ENCODE measurements at places on chromosomes 16 and 17.

- DNase-seq, result no peak
Measured at GRCh38 chr17:3033248-3033640, 30.2 kb downstream of the OR1D5 start.

GRCh38 chr16:64590513-64590912 is 531.4 kb downstream of the CDH11 start:
- no peak for DNase-seq

- peak; percentile 62 for DNase-seq
Measured at GRCh38 chr17:79002796-79003593, 6.6 kb downstream of the CANT1 start.

DNA sequence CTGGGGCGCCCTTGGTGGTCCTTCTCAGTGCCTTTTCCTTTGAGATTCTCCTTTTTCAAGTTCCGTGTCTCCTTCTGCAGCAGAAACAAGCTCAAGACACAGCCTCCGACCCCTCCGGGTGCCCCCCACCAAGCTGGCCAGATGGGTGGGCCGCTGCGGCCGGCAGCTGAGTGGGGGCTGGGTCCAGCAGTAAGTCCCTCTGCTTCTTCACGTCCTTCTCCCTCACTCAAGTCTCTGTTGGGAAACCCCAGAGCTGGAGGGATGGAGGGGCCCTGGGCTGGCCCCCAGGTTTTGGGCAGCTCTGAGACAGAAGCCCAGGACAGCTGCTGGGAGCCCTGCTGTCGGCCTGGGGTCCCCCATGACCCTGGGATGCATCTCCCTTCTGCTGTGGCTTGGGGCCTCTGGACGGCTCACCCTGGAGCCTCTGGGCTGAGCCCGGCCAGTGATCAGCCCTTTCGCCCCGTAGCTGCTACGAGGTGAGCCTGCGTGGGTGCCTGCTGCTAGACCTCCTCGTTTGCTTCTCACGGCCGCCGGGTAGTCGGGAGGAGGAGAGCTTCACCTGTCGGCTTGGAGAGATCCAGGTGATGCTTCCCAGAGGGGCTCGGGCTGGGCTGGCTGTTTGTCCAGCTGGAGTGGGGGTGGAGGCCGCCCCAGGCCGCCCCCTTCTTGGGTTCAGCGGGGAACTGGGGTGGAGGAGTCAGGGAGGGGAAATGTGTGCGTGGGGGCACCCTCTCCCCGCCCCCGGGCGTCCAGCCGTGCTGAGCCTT is 10.7 kb downstream of the ENGASE start:
- DNase-seq, result peak; percentile 78

GRCh38 chr17:20279631-20280030 is 187.7 kb downstream of the LGALS9B start:
- DNase-seq, result no peak

DNA sequence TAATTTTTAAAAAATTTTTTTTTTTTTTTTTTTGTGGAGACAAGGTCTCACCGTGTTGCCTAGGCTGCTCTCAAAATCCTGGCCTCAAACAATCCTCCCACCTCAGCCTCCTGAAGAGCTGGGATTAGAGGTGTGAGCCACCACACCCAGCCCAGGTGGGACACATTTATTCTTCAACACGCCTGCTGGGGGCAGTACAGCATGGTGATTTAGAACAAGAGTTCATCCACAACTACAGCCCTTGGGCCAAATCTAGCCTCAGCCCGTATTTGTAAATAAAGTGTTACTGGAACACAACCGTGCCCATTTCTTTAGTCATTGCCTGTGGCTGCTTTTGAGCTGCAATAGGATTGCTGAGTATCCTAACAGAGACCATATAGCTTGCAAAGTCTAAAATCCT is 92.8 kb downstream of the KATNIP start:
- DNase-seq, result peak; percentile 12

- DNase-seq, result no peak
Measured at GRCh38 chr16:12800817-12801216, 2.9 kb downstream of the CPPED1 start.

GRCh38 chr16:79887541-79888540 is 287.3 kb upstream of the MAF start:
- DNase-seq, result no peak

GRCh38 chr17:7437950-7438614 is 1.2 kb upstream of the FGF11 start:
- peak; percentile 93 for DNase-seq

DNA sequence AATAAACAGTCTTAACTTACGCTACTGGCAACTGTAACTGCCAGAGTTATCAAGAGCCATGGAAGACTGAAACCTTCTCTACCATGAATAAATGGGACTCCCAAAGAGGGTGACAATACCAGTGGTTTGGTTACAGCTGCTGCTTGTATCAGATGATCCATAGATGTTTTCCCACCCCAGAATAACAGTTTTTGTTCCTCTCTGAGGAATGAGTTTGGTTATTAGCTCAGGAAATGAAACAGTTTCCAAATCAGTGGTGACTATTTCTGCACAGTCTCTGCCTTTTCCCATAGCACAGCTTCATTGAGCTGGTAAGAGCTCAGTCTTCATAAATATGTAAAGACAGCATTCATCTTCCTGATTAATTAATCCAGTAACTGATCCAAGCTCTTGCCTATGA is 14.0 kb upstream of the HYDIN start:
- no peak for DNase-seq

DNA sequence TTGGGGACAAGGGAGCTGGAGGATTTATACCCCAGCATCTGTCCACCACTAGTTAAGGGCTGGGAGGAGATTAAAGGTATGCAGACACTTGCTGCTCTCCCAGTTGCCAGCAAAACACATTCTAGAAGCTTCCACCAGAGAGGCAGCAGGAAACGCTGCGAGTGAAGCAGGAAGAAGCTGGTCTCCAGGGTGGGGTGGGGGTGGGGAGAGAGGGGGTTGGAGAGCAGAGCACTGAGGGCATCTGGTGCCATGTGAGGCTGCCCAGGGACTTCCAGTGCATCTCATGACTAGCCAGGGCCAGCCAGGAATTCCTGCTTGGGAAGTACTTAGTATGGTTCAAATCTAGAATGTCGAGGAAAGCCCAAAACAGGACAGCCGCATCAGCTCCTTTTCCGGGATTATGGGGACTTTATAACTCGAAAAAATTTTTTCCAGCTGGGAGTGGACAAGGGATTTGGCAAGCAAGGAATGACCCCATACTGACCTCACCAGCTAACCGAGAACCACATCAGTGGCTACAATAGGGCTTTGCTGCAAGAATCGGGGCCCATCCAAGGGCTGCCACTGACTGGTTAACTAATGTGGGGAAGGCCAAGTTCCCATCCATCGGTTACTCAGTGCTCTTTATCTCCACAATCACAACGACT is 26.2 kb upstream of the AXIN2 start:
- no peak for DNase-seq

DNA sequence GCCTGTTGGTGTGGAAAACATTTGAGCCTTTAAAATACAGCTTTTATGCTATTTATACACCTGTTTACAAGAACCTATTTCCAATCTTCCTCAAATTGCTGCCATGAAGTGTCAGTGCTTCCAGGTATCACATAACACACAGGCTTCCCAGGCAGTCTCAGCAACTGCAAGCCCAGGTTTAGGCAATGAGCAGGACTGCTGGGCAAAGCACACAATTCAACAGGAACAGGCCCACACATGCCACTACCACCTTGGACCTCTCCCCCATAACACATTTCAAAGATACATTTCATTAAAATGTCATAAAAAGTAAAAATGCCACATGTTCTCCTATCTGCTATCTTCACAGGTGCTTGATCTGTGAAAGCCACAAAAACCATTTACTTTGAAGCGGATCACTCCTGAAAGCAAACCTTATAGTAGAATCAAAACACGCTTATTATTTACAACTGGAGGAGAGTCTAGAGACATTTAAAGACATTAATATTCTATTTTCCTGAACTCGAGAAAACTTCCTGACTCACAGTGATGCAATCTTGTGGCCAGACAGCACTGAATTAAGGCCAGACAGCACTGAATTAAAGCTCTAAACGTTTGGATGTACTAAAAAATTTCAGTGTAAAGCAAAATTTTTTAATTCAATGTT is 31.5 kb downstream of the ANKFY1 start:
- DNase-seq, result no peak

DNA sequence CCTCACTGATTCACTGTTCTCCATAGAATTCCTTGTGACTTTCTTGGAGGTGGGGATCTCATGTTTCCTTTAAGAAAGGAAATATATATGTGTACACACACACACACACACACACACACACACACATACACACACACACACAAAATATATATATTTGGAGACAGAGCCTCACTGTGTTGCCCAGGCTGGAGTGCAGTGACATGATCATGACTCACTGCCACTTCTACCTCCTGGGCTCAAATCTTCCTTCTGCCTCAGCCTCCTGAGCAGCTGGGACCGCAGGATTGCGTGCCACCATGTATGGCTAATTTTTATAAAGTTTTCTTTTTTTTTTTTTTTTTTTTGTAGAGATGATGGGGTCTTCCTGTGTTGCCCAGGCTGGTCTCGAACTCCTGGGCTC is 45.9 kb downstream of the CDH13 start:
- no peak for DNase-seq

- DNase-seq, result no peak
Measured at GRCh38 chr16:11191665-11192064, 64.3 kb downstream of the SOCS1 start.

GRCh38 chr17:49567104-49567521 is 8.6 kb upstream of the NXPH3 start:
- DNase-seq, result no peak

- no peak for DNase-seq
Measured at GRCh38 chr16:19609359-19609758, 53.9 kb downstream of the VPS35L start.

- peak; percentile 67 for DNase-seq
Measured at GRCh38 chr16:87324411-87325275, 7.5 kb upstream of the C16orf95 start.

DNA sequence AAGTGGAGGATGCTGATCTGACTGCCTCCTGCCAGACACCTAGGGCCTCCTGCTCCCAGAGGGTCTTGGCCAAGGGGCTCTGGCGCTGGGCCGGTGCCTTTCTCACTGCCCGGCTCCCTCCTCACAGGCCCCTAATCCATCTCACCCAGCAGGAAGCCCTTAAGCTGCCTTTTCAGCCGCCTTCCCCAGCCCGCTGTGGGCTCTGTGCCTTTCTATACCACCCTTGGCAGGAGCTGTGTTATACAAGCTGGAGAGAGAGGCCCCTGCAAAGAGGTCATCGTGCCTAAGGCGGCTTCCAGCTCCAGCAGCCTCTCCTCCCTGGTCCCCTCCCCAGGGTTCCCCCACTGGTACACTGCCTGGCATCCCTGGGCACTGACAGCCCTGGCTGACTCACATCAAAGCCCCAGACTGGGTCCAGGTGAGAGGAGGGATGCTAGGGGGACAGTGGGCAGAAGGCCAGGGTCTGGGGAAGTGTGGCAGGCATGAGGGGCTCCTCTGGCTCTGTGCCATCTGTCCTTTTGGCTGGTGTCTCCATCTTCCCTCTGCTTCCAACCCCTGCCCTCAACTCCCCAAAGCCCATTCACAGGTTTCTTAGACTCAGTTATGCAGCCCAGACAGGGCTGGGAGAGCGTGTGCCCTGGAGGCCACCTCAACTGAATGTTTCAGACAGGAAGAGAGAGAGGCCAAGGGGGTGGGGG is 15.3 kb upstream of the FZD2 start:
- DNase-seq, result no peak

GRCh38 chr17:72349491-72349995 is 228.7 kb downstream of the SOX9 start:
- DNase-seq, result no peak

DNA sequence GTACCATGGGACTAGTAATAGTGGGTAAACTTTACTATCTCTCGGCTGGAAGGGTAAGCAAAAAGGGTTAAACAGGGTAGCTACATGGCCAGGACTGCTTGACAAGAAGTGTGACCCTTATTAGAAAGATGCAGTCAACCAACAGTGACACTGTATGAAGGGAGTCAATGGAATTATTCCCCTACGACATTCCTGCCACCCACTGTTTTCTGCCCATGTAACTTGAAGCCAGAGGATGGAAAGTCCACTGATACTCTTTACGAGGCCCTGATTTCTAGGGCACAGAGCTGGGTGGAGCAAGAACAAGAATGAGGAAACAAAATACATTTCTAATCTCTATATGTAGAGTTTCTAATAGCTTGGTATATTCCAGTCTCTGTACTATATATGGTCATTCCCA is 1102.5 kb downstream of the CDH11 start:
- no peak for DNase-seq

GRCh38 chr17:17783116-17783824 is 53.5 kb downstream of the SREBF1 start:
- peak; percentile 88 for DNase-seq

GRCh38 chr17:76691379-76692191 is 19.2 kb downstream of the MXRA7 start:
- DNase-seq, result no peak

DNA sequence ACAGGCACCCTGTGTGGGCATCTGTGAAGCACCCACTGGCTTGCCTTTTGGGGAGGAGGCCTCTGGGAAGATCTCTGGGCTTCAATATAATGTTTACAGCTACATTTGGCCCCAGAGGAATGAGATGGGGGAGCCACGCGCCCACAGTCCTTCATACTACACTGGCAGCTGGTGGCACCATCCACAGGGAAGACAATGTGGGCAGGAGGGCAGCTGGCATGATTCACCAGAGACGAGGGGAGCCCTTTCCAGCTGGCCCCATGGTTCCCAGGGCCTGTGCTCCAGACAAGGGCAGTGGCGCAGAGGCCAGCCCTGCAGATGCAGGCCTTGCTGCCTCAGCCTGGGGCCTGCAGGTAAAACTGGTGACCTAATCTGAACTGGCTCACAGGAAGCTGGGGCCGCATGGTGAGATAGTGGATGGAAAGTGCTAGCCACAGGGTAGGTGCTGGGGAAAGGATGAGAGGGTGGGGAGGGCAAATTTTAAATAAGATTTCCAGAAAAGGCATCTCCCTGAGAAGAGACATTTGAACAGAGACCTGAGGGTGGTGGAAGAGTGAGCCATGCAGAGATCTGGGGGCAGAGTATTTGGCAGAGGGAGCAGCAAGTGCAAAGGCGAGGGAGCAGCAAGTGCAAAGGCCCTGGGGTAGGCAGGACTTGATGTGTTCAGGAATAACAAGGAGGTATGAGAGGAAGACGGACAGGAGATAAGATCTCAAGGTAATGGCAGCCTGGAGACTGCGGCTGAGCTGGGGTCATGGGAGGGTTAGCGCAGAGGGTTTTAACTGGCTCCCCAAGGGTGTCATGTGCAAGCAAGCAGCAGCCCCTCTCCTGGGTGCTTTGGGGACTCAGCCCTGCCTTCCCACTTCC is 12.1 kb upstream of the KCNJ12 start:
- DNase-seq, result no peak

DNA sequence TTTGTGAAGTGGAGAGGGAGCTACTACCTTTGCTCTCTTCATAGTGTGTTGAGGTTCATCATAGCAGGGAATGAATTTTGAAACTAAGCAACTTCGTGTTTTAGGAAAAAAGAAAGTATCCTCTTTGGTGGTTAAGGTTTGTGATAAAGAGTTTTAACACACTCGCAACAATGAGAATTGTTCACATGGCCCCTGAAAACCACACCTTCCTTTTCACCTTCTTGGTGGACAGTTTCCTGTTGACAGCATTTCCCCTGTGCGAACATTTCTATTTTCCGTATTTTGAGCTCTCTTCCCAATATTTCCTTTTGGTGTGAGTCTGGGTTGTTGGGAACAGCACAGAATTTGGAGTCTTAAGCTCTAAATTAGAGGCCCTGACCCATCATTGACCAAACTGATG is 3.8 kb downstream of the OR4D2 start:
- DNase-seq, result no peak

- DNase-seq, result no peak
Measured at GRCh38 chr17:3959295-3959899, 4.8 kb downstream of the ATP2A3 start.
